ENCODE measurements at places on chromosomes 13 and 19. TPM values are rescaled to one million over a fixed set of nuclear protein-coding genes. Genes with fewer than 3 reads are reported as not detected.

DNA sequence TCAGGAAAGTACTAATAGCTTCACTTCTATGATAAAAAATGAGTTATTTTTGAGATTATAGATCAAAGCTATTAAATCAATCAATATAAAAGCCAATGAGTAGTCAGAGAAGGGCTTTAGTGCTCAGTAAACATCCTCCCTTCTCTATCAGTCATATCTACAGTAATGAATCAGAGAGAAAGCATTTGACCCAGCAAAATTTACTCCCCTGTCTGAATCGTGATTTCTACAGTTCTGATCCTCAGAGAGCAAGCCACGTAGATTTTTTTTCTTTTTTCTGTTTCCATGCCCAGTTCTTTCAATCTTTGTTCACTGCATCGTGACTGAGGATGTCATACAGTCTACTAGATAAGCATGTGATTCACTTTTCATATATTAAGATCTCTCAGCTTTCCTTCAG, 16.2 kb upstream of the MBNL2 start:
- H3K27me3 ChIP-seq, result no peaks in the 10 kb centered on the region
- no peak overlapping the region for H3K4me3 ChIP-seq
- H3K27ac ChIP-seq, result no peak overlapping the region
- DNase-seq, result no peak

ZNF264 gene
- 26.8 TPM for total RNA-seq

- DNase-seq, result peak; percentile 73
- no peak overlapping the region for H3K27ac ChIP-seq
- H3K27me3 ChIP-seq, result no peaks in the 10 kb centered on the region
- H3K4me3 ChIP-seq, result peak overlapping the region; percentile 39
- peaks cover 8% of the 10 kb centered on the region for H3K4me1 ChIP-seq
Measured at GRCh38 chr13:22447132-22447886, 733.5 kb upstream of the SGCG start.

GRCh38 chr19:44951179-44952159, 3.7 kb upstream of the CLPTM1 start:
- H3K4me3 ChIP-seq, result no peak overlapping the region
- peaks cover 4% of the 10 kb centered on the region for H3K4me1 ChIP-seq
- DNase-seq, result peak; percentile 85
- H3K27ac ChIP-seq, result no peak overlapping the region
- no peaks in the 10 kb centered on the region for H3K27me3 ChIP-seq

DNA sequence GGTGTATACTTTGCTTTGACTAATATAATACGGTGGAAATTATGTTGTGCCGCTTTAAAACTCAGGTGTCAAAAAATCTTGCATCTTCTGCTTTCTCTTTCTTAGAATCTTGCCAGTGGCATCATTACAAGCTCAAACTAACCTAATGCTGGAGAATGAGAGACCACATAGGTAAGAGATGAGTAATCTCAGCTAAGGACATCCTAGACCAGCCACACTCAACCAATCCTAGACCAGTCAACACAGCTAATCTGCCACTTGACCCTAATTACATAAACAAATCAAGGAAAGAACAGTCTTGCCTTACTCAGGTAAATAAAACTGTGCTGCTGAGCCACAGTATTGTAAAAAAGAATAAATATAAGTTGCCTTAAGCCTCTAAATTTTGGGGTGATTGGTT, 1323.9 kb upstream of the SPRY2 start:
- no peaks in the 10 kb centered on the region for H3K4me1 ChIP-seq
- H3K36me3 ChIP-seq, result no peaks in the 10 kb centered on the region
- DNase-seq, result no peak

GRCh38 chr13:61410669-61411297, 4.9 kb downstream of the PCDH20 start:
- DNase-seq, result no peak
- no peak overlapping the region for H3K27ac ChIP-seq
- no peak overlapping the region for H3K4me3 ChIP-seq
- H3K27me3 ChIP-seq, result peaks cover 27% of the 10 kb centered on the region

DNA sequence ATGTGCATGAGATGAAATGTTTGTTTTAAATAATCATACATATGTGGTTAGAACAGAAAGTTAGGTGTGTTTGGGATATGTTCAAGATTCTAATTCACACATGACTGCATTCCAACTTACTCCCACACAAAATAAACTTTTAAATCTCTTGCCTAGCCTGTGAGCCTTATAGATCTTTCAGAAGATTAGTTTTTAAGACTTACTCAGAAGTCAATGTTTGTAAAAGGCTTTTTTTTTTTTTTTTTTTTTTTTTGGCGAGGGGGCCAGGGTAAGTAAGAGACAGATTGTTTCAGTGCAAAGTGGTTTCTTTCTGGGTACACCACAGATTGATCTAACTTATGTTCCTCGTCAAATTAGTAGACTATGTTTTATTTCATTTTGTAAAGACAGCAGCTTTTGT, 39.1 kb downstream of the GPR180 start:
- no peaks in the 10 kb centered on the region for H3K27me3 ChIP-seq
- no peak overlapping the region for H3K27ac ChIP-seq
- DNase-seq, result no peak
- no peaks in the 10 kb centered on the region for H3K4me1 ChIP-seq

GRCh38 chr13:40640845-40641458, 25.5 kb downstream of the FOXO1 start:
- DNase-seq, result no peak
- H3K4me3 ChIP-seq, result no peak overlapping the region
- peaks cover 5% of the 10 kb centered on the region for H3K36me3 ChIP-seq
- H3K27ac ChIP-seq, result no peak overlapping the region
- no peaks in the 10 kb centered on the region for H3K27me3 ChIP-seq

- no peak overlapping the region for H3K27ac ChIP-seq
- no peaks in the 10 kb centered on the region for H3K27me3 ChIP-seq
- no peak overlapping the region for H3K4me3 ChIP-seq
- H3K4me1 ChIP-seq, result no peaks in the 10 kb centered on the region
- no peaks in the 10 kb centered on the region for H3K36me3 ChIP-seq
- DNase-seq, result no peak
Measured at GRCh38 chr13:101875091-101875490, 422.6 kb downstream of the ITGBL1 start.

SIGLEC8 gene
- not detected for total RNA-seq

- no peaks in the 10 kb centered on the region for H3K36me3 ChIP-seq
- DNase-seq, result no peak
- no peak overlapping the region for H3K4me3 ChIP-seq
- no peaks in the 10 kb centered on the region for H3K4me1 ChIP-seq
Measured at GRCh38 chr19:8034178-8034525, 18.4 kb upstream of the CCL25 start.

- no peaks in the 10 kb centered on the region for H3K27me3 ChIP-seq
- H3K4me3 ChIP-seq, result peak overlapping the region; percentile 100
- no peak overlapping the region for H3K27ac ChIP-seq
- no peak for DNase-seq
Measured at GRCh38 chr19:33375837-33376159, 2.3 kb downstream of the CEBPG start.

DNA sequence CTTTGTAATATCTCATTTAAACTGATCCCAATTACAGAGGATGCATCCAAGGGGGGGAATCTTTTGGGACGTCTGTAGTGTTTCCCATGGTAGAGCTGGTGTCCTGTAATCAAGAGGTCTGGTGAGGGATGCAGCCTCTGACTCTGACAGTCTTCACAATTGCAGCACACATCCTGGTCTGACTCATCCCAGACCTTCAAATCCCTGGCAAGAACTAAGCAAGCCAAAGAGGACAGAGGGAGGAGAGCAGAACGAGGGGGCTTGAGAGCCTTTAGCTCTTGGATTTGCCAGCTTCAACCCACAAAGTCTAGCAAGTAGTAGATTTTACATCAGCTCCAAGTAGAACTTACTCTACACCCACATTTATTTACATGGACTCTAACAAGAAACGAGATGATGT, 17.3 kb upstream of the FCGBP start:
- no peaks in the 10 kb centered on the region for H3K36me3 ChIP-seq
- no peak for DNase-seq
- H3K27ac ChIP-seq, result no peak overlapping the region
- no peaks in the 10 kb centered on the region for H3K27me3 ChIP-seq

DNA sequence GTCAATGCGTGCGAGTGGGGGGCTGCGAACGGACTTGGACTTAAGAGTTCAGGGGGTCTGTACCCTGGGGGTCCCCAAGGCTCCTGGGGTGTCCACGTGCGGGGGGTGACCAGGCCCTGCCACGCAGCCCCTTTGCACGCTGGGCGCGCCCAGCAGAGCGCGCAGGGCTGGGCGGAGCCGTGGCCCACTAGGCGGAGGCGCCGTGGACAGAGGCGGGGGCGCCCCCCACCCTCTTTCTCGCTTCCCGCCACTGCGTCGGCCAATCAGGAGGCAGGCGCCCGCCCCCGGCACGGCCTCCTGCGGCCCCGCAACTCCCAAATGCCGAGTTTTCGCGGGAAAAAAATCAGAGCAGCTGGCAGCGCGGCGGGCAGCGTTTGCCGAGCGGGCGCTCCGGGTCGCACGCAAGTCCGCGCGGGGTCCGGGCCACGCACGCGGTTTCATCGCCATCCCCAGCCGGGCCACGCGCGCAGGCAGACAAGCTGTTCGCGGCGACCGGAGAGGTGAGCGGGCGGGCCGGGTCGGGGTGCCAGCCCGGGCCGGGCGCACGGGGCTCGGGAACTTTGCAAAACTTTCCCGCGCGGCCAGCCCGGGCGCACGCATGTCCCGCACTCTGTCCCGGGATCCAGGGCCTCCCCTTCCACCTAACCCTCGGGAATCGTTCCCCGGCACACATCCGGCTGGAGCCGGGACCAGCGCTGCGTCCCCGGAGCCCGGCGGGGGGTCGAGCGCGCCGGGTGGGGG, at the start of gene UHRF1:
TSS of gene UHRF1 (plus strand) at position 346 of the 741 bp plus-strand sequence. CDS start 1,385 bp downstream, outside the sequence.
- peak within 1 kb of the TSS; percentile 78 for H3K4me3 ChIP-seq
- H3K4me1 ChIP-seq, result peaks cover 12% of the 10 kb centered on the region
- peak; percentile 77 for DNase-seq
- H3K36me3 ChIP-seq, result peaks cover 19% of the 10 kb centered on the region

PROZ gene
- total RNA-seq, result 1.0 TPM

GRCh38 chr19:46351241-46352041, 4.6 kb downstream of the PPP5C start:
- no peak overlapping the region for H3K4me3 ChIP-seq
- H3K4me1 ChIP-seq, result peaks cover 3% of the 10 kb centered on the region
- no peaks in the 10 kb centered on the region for H3K27me3 ChIP-seq
- H3K27ac ChIP-seq, result no peak overlapping the region
- DNase-seq, result no peak
- H3K36me3 ChIP-seq, result peaks cover 48% of the 10 kb centered on the region

MBD3L2 gene
- total RNA-seq, result not detected

- no peak overlapping the region for H3K4me3 ChIP-seq
- no peaks in the 10 kb centered on the region for H3K4me1 ChIP-seq
- no peaks in the 10 kb centered on the region for H3K36me3 ChIP-seq
Measured at GRCh38 chr19:6528544-6529121, 2.2 kb upstream of the TNFSF9 start.

- H3K4me1 ChIP-seq, result peaks cover 4% of the 10 kb centered on the region
- peak; percentile 48 for DNase-seq
- no peak overlapping the region for H3K4me3 ChIP-seq
- H3K36me3 ChIP-seq, result no peaks in the 10 kb centered on the region
- no peak overlapping the region for H3K27ac ChIP-seq
Measured at GRCh38 chr13:84038001-84038400, 155.7 kb upstream of the SLITRK1 start.

- no peak overlapping the region for H3K27ac ChIP-seq
- no peaks in the 10 kb centered on the region for H3K4me1 ChIP-seq
- no peaks in the 10 kb centered on the region for H3K36me3 ChIP-seq
- peak; percentile 93 for DNase-seq
- no peaks in the 10 kb centered on the region for H3K27me3 ChIP-seq
Measured at GRCh38 chr19:50147462-50148423, 15.3 kb downstream of the IZUMO2 start.

SERPINE3 gene
- 0.86 TPM for total RNA-seq

DNA sequence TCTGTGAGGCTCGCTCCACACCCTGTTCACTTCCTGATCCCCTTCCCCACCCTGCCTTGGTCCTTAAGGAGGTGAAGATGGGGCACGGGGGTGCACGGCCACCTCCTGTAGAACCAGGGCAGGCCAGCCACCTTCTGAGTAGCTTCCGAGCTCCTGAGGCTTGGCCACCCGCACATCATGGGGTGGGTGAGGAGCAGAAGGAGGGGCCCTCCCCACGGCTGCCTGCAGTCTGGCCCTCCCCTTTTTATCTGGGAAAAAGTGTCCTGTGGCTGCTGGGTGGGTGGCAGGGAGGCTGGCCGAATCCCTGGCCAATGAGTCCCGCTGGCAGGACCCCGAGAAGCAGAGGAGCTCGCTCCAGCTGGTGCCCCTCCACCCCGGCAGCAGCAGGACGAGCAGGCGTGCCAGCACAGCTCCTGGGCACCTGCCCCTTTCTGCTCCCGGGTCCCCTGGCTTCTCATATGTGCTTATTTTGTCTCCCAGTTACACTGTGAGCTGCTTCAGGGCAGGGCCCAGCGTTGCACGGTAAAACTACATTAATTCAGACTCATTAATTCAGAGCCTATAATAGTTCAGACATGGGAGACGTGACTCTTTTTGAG, 135.0 kb downstream of the KDM4B start:
- no peak for DNase-seq
- H3K27me3 ChIP-seq, result no peaks in the 10 kb centered on the region
- H3K4me3 ChIP-seq, result no peak overlapping the region
- H3K27ac ChIP-seq, result peak overlapping the region; percentile 73
- no peaks in the 10 kb centered on the region for H3K4me1 ChIP-seq

DNA sequence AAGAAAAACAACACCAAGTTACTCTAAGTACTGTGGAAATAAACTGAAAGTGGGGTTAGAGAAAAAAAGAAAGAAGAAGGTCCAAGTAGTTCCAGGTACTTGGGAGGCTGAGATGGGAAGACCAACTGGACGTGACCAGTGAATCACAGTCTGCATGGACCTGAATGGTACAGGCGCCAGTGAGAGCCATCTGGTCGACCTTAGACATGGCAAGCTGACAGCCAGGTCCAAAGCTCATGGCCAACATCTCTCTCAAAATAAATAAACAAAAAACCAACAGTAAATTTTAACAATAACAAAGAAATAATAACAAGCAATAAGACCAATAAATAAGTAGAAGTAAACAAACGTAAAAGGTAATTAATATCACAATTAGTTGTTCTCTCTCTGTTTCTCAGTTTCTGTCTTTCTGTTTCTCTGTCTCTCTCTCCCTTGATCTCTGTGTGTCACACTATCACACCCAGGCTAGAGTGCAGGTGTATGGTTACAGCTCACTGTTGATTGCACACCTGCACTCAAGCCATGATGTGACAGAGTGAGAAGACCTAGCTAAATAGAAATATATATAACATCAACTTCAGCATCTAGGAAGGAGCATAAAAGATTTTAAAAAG, 31.6 kb upstream of the ZNF724 start:
- H3K4me1 ChIP-seq, result no peaks in the 10 kb centered on the region
- H3K36me3 ChIP-seq, result no peaks in the 10 kb centered on the region
- no peak overlapping the region for H3K27ac ChIP-seq

DNA sequence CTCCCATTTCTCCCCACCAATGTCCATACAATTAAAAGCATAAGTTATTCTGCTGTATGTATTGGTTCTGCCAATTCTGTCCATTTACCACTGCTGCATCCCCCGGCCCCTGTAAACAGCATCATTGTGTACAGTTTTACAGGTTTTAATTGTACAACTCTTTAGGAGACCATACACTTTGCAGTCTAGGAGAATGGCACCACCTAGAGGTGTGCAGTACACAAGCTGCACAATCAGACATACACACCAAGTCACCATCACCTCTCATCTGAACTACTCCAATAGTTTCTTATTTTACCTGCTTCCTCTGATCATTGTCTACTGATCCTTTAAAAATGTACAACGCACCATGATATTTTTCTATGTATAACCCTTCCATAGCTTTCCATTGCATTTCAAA, 855.9 kb upstream of the KLHL1 start:
- no peak for DNase-seq
- no peaks in the 10 kb centered on the region for H3K36me3 ChIP-seq
- H3K27ac ChIP-seq, result no peak overlapping the region
- H3K4me1 ChIP-seq, result no peaks in the 10 kb centered on the region
- no peaks in the 10 kb centered on the region for H3K27me3 ChIP-seq

BEST2 gene
- total RNA-seq, result 0.61 TPM

- DNase-seq, result peak; percentile 81
- H3K27me3 ChIP-seq, result no peaks in the 10 kb centered on the region
- H3K4me3 ChIP-seq, result no peak overlapping the region
- H3K27ac ChIP-seq, result no peak overlapping the region
Measured at GRCh38 chr19:15112385-15112784, 5.2 kb downstream of the SYDE1 start.
